ENCODE measurements at places on chromosomes 12 and 14.
A peak's percentile ranks its signal among the peaks of the same experiment; 100 is the strongest.

DNA sequence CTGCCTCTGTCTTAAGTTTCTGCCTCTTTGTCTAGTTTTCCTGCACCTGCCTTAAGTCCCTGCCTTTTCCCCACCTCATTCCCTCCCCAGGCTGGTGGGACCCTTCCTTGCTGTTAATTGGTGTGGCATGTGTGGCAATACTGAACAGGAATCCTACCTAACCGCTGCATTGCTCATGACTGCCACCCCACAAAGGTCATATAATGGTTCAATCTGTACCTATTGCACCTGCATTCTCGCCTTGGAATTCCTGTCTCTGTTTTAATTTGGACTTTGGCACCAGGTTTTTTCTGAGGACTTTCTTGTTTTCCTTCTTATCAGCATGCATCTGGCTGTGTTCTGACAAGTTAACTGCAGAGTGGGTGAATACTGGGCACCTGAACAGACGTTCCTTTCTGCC, 966.2 kb upstream of the TMEM132C start:
- no peak for DNase-seq

DNA sequence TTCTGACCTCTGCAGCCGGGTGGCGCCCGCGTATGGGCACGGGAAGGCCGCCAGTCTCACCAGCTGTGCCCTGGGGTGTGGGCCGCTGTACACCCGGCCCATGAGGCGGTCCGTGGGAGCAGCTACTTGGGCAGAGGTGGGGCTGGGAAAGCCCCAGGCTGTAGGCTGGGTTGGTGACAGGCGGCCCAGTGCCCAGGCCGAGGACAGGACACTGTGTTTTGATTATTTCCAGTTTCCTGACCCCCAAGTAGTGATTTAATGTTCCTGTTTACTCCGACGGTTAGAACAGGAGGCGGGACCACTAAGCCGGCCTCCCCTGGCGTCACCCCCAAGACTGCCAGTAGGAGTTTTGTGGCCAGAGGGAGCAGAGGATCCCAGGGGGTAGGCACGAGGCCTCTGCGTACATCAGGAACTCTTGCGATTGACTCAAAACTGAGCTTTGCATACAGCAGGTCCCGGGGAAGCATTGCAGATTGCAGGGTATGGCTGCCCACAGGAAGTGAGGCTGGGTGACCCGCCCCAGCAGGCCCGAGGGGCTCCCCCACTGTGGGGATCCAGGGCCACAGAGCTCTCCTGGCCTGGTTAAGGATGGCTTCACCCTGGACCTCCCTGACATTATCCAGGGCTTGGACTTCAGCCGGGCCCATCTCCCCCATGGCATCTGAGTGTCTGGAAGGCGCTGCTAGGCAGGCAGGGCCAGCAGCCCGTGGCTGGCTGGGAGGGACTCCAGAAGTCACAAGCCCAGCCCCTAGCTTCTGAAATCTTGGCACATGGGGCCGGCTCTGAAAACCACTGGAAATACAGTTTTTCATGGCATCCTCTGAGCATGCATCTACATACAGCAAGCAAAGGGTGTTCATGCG, 42.5 kb upstream of the DIO3 start:
- DNase-seq: no peak

GRCh38 chr12:13372386-13372785, 175.9 kb downstream of the EMP1 start:
- no peak for DNase-seq

DNA sequence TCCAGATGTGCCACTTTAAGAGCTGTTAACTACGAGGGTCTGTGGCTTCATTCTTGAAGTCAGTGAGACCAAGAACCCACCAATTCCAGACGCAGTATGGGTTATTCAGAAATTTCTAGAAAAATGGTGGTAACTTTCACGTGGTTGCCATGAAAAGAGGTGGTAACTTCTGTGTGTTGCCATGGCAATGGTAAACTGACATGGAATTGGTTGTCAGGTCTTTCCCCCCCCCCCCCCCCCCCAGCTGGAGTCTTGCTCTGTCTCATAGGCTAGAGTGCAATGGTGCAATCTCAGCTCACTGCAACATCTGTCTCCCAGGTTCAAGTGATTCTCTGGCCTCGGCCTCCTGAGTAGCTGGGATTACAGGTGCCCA, 18.8 kb upstream of the VWF start:
- no peak for DNase-seq

DNA sequence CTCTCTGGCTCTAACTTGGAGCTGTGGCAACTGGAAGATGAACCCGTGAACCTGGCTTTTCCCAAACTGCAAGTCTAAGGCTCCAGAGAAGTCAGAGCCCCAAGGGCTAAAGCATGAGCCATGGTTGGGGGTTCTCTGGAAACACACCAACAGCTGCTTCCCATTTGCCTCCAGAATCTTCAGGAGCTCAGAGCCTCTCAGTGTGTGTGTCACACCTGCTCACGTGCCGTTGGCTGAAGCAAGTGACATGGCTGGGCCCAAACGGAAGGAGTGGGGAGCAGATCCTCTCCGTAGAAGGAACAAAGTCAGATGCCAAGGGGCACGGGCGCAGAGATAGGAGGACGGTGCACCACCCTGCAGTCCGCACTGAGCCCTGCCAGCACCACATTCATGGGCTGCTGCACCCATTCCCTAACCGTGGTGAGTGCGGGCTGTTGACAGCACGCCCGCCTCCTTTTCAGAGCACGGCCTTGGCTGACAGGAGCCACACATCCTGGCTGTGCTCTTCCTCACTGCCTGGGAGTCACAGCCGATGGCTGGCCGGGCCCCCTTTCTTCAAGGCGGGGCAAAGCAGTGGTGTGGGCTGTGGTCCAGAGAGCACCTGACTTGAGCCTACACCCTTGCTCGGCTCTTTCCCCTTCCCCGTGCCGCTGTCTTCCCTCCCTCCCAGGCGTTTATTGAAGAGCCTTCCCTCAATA, 16.6 kb upstream of the TRAF3 start:
- no peak for DNase-seq

- no peak for DNase-seq
These were observed at the start of gene SOAT2 for GRCh38 chr12:53102883-53103807. SOAT2 (plus strand) TSS chr12:53103486; CDS start chr12:53103578, 92 bp downstream.

- DNase-seq: no peak
These were observed 9.8 kb downstream of the PSEN1 start for GRCh38 chr14:73146111-73146510.

- DNase-seq: no peak
These were observed 1.2 kb downstream of the KCNJ8 start for GRCh38 chr12:21773263-21773741.

GRCh38 chr12:22656376-22656775, 31.4 kb downstream of the ETNK1 start:
- no peak for DNase-seq

- no peak for DNase-seq
These were observed 23.1 kb downstream of the ZDHHC17 start for GRCh38 chr12:76786986-76787385.

- no peak for DNase-seq
These were observed 3.0 kb downstream of the ARHGAP5 start for GRCh38 chr14:32080001-32080510.

- DNase-seq: no peak
These were observed 16.1 kb upstream of the ZDHHC22 start for GRCh38 chr14:77157740-77158139.

GRCh38 chr12:29208060-29208459, 59.0 kb downstream of the FAR2 start:
- DNase-seq: no peak

GRCh38 chr14:53509276-53510244, 356.4 kb upstream of the DDHD1 start:
- no peak for DNase-seq

DNA sequence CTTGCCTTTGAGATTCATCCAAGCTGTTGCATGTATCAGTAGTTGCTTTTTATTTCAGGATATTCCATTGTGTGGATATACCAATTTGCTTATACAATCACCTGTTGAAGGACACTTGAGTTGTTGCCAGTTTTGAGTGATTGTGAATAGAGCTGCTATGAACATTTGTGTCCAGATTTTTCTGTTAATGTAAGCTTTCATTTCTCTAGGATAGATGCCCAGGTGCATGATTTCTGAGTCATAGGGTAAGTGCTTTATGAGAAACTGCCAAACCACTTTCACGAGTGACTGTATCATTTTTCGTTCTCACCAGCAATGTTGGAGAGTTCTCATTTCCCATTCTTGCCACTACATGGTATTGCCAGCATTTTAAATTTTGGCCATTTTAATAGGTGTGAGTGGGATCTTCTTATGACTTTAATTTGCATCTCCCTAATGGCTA, 434.6 kb upstream of the RGS6 start:
- DNase-seq: peak; percentile 81

- DNase-seq: no peak
These were observed 135.6 kb downstream of the BRMS1L start for GRCh38 chr14:35961697-35962274.
